ENCODE measurements at places on chromosomes 5 and 9.

GRCh38 chr5:72572236-72572765 lies 65.1 kb upstream of the ZNF366 start:
- no peak for DNase-seq

- peak; percentile 19 for DNase-seq
Observed at GRCh38 chr5:135576075-135576599, 2.7 kb downstream of the CXCL14 start.

DNA sequence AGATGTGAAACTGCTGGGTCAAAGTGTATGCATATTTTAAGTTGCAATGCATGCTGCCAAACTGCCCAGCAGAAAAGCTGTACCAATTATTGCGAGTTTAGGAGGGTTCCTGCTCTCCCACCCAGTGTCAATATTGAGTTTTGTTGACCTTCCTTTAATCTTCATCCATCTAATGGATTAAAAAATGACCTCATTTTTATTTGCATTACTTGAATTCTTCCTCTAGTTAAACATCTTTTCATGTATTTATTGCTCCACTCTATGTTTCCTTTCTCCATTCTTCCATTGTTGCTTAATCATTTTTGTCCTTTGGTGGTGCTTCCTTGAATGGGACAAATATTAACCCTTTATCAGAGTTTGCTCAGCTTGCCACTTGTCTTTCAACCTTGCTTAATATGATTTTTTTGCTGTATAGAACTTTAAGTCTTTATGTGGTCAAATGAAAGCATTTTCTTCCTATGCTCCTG lies 32.4 kb downstream of the TLE1 start:
- DNase-seq: no peak

DNA sequence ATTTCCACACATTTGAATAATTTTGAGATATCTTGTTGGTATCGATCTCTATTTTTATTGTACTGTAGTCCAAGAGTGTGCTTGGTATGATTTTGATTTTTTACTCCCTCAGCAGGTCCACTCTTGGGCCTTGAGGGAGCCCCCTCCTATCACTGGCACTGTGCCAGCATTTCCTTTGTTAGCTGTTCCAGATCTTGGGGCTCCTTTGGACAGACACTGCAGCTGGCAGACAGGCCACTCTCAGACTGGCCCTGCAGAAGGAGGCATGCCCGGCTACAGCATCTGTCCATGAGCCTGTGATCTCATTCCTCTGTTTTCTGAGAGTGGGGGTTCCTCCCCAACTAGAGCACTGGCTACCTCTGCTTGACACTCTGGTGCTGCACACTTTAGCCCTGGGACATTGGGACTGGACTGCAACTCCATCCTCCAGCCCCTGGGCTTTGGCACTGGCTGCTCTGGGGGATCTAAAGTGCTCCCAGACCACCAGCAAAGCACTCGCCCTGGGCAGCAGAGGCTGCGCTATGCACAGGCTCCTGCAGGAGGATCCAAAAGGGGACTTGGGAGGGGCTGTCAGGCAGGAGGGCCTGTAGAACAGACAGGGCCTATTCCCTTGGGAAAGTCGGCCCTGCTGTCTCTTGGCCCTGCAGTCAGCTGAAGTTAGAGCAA lies 271.3 kb upstream of the DMAC1 start:
- no peak for DNase-seq

GRCh38 chr5:35830587-35830986 lies 26.1 kb upstream of the IL7R start:
- DNase-seq: no peak

GRCh38 chr5:123094237-123094918 lies 5.3 kb downstream of the PRDM6 start:
- DNase-seq: peak; percentile 83

GRCh38 chr9:100575765-100576386 lies 2.0 kb upstream of the CAVIN4 start:
- DNase-seq: peak; percentile 60

DNA sequence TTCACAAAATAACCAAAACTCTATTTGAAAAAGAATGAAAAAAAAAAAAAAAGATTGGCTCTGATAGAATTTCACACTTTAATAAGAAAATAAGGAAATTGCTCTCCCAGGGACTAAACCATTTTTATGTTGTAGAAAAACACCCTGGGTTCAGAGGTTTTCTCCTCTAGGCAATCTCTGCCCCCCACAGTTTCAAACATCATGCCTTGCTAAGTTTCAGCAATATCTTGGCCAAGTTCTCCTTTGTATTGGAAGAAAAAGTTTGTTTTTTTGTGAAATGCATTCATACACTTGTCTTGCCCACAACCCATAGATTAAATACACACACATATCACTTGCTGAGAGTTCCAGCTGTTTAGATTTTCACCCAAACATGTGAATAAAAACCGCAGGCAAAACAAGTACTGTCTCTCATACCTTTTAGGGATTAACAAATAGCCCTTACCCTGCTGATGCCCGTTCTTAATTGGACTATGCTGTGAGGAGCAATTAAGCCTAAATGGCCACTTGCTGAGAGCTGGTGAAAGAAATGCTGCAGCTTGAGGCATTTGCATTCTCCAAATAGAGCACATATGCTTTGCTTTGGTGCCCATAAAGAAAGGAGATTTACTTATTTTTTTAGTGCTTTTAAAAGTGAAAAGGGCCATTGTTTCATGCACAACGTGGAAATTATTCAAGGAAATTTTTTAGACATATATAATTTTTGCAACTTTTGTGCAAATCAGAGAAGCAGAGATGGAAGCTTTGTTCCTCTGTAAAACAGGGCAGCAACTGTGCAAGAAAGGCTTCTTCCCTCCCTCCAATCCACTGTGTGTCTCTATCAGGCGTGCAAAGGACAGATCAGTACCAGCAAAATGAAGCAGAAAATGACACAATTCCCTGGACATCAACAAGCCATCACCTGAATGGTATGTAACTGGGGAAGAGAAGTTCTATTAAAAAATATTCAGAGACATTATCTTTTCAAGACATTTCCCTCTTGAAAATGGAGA lies 262.4 kb upstream of the KIF2A start:
- no peak for DNase-seq

GRCh38 chr9:113151696-113152630 lies 1.2 kb downstream of the SLC31A2 start:
- DNase-seq: no peak

- DNase-seq: no peak
Observed at GRCh38 chr5:90326995-90327394, 82.6 kb downstream of the CETN3 start.

- DNase-seq: no peak
Observed at GRCh38 chr9:29214690-29215253, 1641.5 kb upstream of the C9orf72 start.

GRCh38 chr9:31608416-31608815 lies 776.0 kb upstream of the ACO1 start:
- peak; percentile 32 for DNase-seq

- DNase-seq: no peak
Observed at GRCh38 chr9:121717141-121717991, 65.9 kb downstream of the DAB2IP start.

GRCh38 chr5:14204785-14205321 lies 61.7 kb downstream of the TRIO start:
- peak; percentile 88 for DNase-seq

GRCh38 chr5:89168766-89169165 lies 285.8 kb upstream of the MEF2C start:
- DNase-seq: no peak

- DNase-seq: no peak
Observed at GRCh38 chr5:107296572-107296971, 374.2 kb downstream of the EFNA5 start.

GRCh38 chr5:113450462-113450861 lies 15.7 kb upstream of the TSSK1B start:
- peak; percentile 26 for DNase-seq

GRCh38 chr9:108857572-108857971 lies 1.8 kb upstream of the ACTL7B start:
- no peak for DNase-seq

DNA sequence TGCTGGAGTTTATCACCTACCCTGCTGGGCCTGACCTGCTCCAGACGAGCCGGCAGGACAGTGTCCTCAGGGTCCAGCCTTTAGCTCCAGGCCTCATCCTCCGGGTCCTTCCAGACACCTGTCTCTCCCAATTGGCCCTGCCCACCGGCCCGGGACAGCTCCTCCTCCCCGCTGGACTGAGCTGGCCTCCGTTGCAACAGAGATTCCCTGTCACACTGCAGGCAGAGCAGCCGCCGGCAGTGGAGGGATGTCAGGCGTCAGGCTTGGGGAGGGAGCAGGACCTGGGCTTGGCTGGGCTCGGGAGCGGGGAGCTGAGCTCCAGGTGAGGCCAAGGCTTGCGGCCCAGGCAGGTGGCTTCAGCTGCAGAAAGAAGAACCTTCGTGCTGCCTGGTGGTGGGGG lies 1.7 kb downstream of the KCNT1 start:
- no peak for DNase-seq

GRCh38 chr9:8292657-8293056 lies 493.1 kb upstream of the DMAC1 start:
- DNase-seq: no peak

- DNase-seq: no peak
Observed at GRCh38 chr5:1165864-1166263, 35.5 kb upstream of the SLC6A19 start.

DNA sequence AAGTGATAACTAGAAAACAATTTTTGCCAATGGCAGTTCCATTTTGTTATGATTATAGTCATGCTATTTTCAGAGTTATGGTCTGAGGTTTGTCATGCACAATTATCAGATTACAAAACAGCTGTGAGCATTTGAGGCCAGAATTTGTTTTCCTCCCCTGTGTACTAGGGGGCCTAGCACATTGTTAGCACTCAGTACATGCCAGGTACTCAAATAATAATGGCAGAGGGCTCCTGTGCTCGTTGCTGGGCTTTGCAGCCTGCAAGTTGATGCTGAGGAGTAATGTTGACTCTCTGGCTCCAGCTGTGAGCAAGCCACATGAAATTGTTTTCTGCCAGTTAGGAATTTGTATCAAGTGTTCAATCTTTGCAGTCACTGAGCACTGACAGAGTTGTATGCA lies 6.9 kb downstream of the DNAI1 start:
- DNase-seq: no peak

DNA sequence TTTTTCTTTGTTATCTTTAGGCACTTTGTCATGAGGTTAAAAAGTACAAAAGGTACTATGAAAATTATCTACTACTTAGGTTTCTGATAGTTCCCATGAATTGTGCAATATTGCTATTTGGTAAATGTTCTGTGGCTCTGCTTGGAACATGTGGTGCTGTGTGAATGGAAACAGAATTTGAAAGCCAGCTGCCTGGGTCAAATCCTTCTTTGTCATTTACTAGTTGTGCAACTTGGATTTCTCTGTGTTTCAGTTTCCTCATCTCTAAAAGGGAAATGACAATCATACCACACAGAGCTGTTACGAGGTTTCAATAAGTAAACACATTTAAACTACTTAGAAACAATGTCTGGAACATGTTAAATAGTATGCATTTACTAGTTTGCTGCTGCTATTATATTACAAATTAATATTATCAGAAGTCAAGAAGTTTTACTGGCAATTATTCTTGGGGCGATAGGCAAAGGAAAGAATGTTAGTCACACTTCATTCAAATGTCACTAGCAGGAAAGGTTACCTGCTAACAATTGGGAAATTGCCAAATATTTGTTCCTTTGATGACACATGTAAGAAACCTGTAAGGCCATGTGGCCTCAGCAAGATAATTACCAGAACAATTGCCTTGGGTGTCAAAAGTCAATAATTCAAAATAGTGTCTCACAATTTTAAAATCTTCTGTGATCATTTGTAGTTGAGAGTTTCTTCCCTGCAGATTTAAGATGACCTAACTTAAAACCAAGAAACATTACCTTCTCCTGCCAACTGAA lies 184.8 kb downstream of the KIAA0825 start:
- DNase-seq: peak; percentile 67

- DNase-seq: peak; percentile 92
Observed at GRCh38 chr5:53333160-53333559, 147.3 kb upstream of the FST start.

DNA sequence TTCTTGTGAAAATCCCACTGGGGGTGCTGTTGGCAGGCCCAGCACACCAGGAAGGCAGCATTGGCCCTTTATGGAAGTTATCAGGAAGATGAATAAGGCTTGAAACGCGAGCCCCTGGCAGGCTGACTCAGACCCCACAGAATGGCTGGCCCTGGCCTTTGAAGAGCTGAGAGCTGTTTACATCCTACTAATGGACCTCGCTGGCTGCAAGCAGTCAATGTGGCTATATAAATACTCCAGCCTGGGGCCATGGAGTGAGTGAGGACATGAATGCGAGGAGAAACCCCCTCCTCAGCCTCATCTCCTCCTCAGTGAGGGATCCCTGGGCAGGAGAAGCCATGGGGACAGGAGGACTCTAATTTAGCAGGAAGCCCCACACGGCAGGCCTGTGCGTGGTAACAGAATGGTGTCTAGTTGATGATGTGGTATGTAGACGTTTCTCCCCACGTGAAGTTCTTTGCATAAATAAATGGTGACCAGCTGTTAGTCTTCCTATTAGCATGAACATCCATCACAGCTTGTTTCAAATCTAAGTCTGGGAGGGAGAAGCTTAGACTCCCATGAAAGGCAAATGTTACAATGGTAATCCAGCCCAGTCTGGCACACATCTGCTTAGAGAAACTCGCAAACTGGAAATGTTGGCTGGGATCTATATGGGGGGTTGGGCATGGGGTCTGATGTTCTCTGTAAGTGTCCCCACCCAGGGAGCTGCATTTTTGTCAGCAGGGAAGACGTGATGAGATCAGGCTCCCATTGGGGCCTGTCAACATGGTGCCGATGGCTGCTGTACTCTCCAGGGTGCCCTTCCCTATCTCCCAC lies 175.1 kb upstream of the PITX1 start:
- peak; percentile 98 for DNase-seq

DNA sequence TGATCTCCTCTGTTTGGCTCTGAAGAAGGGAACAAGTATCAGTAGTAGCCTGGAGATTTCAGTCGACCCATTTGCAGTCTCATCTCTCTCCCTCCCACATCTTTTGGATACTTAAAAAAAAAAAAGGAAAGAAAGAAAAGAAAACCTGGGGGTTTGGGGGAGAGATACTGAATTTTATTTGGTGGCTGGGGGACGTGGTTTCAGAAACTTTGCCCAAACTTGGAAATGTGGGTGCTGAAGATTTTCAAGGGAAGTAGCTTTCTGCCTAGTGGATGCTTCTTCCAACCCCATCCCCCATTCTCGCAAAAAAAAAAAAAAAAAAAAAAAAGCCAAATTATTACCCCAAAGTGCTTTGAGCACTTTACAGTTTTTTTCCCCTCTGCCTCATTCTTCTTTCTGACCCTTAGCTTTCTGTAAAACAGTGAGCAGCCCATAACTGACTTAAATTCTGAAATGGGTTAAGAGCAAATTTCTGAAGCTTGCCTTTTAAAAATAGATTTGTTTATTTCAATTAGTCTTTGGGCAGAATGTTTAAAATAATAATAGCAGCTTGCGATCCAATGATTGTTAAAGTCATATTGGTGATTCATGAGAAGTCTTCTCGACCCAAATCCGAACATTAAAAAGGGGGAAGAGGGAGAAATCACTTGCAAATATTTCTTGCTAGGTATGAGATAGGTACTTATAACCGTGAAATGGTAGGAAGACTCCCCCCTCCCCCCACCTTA lies 894 bp downstream of the FST start:
- peak; percentile 68 for DNase-seq

DNA sequence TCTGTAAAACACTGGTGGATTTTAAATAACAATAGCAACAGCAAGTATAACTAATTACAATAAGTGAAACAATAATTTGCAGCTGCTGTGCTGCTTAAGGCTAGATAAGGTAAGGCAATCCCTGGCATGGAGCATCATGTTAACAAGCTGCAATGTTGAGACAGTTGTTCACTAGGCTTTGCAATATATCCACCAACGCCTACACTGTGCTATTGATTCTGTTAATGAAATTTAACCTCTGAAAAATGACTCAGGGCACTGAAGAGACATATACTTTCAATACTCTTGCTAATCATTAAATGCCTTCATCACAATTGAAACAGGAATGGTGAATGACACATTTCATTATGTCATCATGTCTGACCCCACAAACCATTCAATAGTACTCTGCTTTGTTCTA lies 255.0 kb downstream of the EFNA5 start:
- no peak for DNase-seq

Measured in fibroblast of the aortic adventitia (primary cell).